NCI-H2081 (cell line): ENCODE measurements at places on chromosomes 16 and 17.

- no peak for DNase-seq
These were observed 439.2 kb upstream of the MAF start for GRCh38 chr16:80039777-80040176.

DNA sequence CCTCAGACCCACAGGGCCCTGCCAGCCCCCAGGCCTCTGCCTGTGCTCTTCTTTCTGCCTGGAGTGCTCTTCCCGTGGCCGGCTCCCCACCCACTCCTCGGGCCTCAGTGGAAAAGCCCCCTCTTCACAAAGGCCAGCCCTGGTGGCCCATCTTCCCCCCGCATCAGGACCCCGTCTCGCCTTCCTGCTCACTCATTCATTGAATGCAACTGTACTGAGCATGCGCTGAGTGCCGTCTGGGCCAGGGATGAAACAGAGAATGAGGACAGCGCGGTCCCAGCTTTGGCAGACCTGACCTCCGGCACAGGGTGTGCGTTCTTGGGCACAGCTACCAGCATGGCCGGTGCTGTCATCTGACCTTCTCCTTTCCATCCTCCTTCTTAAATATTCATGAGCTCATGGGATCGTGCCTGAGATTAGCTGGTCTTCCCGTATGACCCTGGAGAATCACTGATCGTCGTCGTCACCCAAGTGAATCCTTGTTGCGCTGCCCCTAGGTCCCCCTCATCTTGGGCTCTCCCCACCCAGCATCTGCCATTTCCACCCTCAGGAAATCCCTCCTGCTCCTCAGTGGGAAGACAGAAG, 16.4 kb upstream of the OSGIN1 start:
- no peak for DNase-seq

- no peak for DNase-seq
These were observed 447.6 kb upstream of the CA10 start for GRCh38 chr17:52606098-52606497.

GRCh38 chr17:13871261-13871660, 198.0 kb upstream of the COX10 start:
- no peak for DNase-seq

DNA sequence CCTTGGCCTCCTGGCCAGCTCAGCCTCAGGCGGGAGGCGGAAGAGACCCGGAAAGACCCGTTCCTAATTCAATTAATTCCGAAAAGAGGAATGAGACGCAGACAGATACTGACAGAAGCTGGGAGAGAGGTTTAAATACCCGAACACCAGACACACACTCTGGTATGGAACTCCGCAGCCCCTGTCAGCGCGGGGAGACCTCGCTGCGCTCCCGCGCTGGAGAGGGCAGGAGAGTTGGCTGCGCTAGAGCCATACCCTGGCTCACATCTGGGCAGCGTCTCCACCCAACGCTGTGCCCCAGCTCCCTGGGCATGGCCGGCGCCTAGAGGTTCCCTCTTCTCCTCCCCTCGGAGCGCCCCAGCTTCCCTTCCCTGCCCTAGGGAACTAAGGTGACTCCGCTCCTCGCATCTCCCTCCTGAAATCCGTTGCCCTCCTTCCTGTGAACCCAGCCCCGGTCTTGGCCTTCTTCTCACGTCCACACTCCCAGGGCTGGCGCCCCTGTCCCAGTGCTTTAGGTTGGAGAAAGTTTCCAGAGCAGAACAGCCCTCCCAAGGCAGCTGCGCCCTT, 8.0 kb downstream of the NEUROD2 start:
- DNase-seq, result no peak

DNA sequence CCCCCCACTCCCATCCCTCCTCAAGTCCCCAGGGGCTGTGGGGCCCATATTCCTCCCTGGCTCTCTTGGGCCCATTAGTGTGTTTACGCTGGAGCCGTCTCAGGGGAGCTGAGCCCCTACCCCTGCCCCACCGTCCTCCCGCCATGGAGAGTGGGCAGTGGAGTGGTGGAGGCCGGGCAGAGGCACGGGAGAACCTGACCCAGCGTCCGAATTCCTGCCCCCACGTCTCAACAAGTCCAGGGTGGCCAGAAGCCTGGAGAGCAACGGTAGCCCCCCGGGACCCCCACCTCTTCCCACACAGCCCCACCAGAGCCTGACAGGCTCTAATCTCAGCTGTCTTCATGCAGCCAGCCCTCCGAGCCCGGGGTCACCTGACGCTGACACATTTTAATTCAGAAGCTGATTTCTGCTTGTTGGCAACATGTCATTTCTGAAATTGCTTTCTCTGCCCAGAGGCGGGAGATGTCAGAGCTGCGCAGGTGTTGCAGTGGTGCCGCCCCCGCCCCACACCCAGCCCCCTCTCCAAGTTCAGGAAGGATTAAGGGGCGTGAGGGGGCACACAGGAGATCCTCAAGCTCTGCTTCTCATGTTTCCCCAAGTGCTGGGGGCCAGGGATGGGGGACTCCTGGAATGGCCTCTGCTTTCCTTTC, 32.6 kb downstream of the WNT9B start:
- no peak for DNase-seq

- DNase-seq, result no peak
These were observed 96.2 kb downstream of the RTN4RL1 start for GRCh38 chr17:1928976-1929375.

DNA sequence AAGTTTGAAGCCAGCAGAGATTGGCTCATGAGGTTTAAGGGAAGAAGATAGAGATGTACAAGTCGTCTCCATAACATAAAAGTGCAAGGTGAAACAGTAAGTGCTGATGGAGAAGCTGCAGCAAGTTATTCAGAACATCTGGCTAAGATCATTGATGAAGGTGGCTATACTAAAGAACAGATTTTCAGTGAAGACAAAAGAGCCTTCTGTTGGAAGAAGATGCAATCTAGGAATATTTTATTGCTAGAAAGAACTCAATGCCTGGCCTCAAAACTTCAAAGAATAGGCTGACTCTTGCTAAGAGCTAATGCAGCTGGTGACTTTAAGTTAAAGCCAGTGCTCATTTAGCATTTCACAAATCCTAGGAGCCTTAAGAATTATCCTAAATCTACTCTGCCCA, 26.0 kb downstream of the CCL4 start:
- DNase-seq, result no peak

- DNase-seq, result no peak
These were observed 11.4 kb downstream of the RPUSD1 start for GRCh38 chr16:776824-777223.

DNA sequence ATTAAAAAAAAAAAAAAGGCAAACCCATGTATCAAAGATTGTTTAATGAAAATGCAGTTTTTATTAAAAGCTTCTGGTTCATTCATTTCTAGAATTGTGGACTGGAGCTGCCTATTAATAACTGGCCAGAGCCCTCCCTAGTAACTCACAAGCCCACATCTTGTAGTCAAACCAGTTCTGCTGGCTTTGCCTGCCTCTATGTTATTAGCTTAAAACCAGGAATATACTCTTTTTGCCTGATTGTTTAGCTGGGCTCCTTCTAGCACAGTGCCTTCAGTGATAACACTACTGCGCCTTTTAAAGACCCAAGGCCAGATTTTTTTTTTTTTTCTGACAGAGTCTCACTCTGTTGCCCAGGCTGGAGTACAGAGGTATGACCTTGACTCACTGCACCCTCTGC, 26.0 kb downstream of the TAC4 start:
- DNase-seq, result no peak

DNA sequence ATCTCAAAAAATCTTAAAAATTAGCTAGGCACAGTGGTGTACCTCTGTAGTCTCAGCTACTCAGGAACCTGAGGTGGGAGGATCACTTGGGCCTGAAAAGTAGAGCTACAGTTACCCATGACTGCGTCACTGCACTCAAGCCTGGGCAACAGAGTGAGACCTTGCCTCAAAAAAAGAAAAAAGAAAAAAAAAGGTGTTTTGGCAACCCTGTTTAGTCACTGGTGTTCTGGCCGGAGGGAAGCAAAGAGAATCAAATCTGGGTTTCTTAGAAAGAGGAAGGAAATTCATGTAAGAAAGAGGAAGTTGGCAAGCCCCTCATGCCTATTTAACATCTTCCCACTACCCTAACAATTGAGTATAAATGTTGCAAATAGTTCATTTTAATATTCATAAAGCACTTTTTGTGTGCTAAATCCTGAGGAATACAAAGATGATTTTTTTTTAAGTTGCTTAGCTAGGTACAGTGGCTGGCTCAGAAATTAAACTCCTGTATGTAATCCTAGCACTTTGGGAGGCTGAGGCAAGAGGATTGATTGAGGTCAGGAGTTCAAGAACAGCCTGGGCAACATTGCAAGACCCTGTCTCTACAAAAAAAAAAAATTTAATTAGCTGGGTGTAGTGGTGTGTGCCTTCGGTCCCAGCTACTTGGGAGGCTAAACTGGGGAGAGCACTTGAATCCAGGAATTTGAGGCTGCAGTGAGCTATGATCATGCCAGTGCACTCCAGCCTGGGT, 6.5 kb upstream of the USP32 start:
- no peak for DNase-seq

DNA sequence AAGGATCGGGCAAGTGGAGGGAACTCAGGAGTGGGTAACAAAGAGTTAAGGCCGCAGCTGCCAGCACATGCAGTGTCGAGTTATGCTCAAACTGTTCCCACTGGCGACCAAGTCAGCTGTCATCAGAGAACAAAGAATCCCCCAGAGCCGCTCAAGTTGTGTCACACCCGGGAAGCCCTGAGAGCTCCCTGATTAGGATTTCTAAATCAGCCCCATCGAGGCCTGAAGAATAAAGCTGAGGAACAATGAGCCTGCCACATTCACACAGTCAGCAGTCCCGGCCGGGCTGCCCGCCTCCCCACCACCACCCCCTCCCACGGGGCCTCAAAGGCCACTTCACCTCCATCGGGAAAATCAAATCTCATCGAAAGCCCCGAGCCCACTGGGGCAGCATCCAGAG, 84.5 kb downstream of the SOX9 start:
- no peak for DNase-seq

DNA sequence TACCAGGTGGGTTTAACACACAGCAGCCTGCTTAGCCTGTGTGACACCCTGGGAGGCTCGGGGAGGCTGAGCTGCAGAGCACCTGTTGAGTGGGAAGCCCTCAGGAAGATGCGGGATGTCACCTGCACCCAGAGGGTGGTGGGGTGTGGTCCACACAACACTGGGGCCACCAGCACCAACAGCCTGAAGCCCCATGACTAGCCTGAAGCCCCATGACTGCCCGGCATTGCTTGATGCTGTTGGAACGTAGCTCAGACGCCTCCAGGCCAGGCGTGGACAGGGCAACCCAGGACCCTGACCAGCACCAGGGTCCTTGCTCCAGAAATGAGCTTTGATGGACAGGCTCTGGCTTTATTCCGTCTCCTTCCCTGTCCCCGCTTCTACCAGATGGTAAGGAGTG, 76.3 kb upstream of the ZNF469 start:
- DNase-seq, result no peak

DNA sequence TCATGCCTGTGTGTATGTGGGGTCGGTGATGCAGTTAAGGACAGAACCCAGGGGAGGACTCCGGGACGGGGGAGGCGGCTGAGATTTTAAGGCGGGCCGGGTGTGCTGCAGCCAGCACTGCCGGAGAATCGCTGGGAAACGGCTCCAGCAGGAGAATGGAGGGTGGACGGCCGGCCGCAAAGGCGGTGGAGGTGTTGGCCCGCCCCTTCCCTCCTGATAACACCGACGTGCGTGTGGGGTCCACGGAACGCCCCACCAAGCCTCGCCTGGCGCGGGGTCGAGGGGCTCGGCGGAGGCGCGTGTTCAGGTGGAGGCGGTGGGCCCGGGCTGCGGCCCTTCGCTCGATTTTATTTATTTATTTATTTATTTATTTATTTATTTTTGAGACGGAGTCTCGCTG, 633 bp downstream of the ZNF843 start:
- DNase-seq, result no peak

GRCh38 chr17:72249441-72249840, 128.6 kb downstream of the SOX9 start:
- DNase-seq, result no peak

DNA sequence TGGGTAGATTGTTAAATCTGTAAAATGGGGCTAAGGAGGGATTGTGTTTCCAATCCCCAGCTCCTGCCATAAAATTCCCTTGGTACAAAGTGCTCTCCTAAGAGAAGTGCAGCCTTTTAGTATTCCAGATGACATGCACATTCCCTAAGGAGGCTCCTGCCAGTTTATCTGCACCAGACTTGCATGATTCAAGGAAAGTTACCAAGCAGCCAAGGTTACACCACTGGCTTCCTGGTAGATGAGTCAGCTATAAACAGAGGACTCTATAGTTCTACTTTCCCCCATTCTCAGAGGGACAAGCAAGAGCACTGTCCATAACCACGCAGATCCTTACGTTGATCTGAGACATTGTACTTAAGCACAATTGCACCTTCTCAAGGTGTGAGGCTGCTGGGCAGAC, 1.9 kb downstream of the CALB2 start:
- no peak for DNase-seq

DNA sequence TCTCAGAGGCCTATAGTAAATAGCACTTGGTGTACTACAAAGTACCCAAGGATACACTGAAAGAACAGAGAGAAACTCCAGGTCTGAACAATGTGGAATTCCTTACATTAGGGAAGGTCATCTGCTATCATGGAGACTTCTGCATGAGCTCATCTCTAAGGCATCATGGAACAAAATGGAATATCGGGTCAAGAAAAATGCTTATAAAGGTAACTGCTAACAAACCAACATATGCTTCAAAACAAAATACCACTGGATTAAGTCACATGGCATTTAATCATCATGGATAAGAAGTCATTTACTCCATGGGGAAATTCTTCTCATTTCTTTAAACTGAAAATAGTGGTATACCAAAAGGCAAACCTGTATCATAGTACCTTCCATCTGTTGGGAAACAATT, 34.2 kb downstream of the TXNDC11 start:
- no peak for DNase-seq

DNA sequence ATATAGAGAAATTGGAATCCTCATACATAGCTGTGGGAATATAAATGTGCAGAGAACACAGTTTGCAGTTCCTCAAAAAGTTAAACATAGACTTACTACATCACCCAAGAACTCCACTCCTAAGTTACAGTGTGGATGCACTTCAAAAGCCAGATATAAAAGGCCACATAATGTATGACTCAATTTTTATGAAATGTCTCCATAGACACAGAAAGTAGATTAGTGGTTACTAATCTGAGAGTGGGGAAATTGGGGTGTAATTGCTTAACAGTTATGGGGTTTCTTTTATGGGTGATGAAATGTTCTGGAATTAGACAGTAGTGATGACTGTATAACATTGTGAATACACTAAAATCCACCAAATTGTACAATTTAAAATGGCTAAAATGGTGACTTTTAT, 60.9 kb downstream of the CACNG1 start:
- DNase-seq, result no peak

GRCh38 chr17:66432411-66432957, 130.1 kb downstream of the PRKCA start:
- no peak for DNase-seq

DNA sequence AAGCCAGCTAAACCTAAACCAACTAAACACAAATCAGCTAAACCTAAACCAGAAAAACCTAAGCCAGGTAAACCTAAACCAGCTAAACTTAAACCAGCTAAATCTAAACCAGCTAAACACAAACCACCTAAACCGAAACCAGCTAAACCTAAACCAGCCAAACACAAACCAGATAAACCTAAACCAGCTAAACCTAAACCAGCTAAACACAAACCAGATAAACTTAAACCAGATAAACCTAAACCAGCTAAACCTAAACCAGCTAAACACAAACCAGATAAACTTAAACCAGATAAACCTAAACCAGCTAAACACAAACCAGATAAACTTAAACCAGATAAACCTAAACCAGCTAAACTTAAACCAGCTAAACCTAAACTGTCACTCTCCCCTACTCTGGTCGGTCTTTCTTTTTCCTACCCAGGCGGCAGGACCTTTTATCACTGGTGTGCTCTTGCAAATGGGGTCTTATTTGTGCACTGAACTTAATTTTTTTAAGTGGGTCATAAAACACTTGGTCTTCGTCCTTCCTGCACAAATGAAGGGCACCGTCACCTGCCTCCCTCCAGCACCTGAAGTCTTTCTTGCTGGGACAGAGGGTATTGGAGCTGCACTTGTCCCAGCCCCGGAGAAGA, 7.2 kb downstream of the EVPL start:
- DNase-seq, result no peak
